ENCODE measurements at places on chromosomes 6 and 20.
A peak's percentile ranks its signal among the peaks of the same experiment; 100 is the strongest.

DNA sequence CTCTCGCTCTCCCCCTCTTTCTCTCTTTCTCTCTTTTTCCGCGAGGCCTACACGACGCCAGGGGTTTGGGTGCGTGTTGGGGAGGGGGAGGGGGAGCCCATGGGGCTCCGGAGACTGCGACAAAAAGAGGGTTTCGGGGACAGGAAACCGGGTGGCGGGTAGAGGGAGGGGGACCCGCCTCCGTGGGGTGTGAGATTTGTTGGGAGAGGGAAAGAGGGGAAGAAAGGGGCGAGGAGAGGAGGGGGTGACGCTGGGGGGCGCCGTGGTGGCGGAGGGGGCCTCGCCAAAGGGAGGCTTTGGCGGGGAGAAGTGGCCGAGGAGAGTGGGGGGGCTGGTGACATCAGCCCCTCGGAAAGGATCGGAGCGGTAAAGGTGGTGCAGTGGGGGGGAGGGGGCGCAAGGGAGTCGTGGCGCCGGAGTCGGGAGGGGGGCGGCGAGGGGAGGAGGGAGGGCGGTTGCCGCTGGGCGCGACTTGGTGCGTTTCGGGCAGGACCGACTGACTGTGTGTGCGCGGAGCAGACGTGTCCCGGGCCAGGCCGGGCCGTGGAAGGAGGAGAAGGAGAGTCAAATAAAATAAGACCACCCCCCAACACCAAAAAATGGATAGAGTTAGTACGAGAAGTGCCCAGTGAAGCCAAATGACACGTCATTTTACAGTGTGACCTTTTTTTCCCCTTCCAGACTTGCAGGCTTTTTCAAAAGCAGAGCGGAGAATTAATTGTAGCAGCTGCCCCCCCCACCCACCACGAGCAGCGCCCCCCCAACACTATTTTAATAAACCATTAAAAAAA lies 39.8 kb downstream of the GNAS start:
- DNase-seq = peak; percentile 57

- no peak for DNase-seq
These were observed 6.1 kb downstream of the UQCC2 start for GRCh38 chr6:33705268-33705885.

GRCh38 chr6:6686748-6687601 lies 98.5 kb downstream of the LY86 start:
- DNase-seq = peak; percentile 93

- DNase-seq = peak; percentile 19
These were observed 32.7 kb downstream of the ILRUN start for GRCh38 chr6:34663831-34664255.

- DNase-seq = no peak
These were observed 75.8 kb upstream of the AFDN start for GRCh38 chr6:167750956-167751358.

GRCh38 chr6:143177706-143178105 lies 117.0 kb downstream of the AIG1 start:
- no peak for DNase-seq

- no peak for DNase-seq
These were observed 4.3 kb upstream of the PSORS1C2 start for GRCh38 chr6:31143148-31143547.

- no peak for DNase-seq
These were observed 55.6 kb downstream of the UTRN start for GRCh38 chr6:144340541-144341371.

GRCh38 chr6:46207174-46207573 lies 36.4 kb upstream of the ENPP5 start:
- DNase-seq = no peak

DNA sequence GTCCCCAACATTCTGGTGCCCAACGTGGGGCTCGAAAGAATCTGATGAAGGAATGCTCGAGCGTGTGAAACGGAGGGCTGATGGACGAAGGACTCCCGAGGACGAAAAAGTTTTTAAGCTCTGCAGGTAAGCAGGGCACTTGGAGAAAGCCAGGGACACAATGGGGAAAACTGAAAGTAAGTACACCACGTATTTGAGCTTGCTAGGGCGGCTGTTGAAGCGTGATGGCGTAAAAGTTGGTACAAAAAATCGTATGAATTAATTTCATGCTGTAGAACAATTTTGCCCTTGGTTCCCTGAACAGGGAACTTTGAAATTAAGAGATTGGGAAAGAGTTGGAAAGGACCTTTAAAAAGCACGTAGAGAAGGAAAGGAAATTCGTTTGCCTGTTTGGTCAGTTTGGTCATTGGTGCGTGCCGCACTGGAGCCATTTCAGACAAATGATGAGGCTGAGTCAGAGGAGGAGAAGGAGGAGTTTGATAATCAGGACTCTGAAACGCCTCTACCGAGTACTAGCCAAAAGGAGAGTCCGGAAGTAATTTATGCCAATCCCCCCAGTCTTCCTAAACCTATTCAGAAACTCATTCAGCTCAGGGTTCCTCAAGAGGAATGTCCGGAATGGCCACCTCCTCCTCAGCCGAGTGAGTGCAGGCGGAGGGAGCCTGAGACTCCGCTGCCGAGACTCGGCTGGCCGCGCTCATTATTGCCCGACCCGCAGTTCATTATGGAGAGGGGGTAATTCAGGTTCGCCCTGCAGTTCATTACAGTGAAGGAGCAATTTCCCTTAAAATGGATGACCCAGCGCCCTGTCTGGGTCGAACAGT lies 59.2 kb upstream of the PRSS16 start:
- peak; percentile 70 for DNase-seq

DNA sequence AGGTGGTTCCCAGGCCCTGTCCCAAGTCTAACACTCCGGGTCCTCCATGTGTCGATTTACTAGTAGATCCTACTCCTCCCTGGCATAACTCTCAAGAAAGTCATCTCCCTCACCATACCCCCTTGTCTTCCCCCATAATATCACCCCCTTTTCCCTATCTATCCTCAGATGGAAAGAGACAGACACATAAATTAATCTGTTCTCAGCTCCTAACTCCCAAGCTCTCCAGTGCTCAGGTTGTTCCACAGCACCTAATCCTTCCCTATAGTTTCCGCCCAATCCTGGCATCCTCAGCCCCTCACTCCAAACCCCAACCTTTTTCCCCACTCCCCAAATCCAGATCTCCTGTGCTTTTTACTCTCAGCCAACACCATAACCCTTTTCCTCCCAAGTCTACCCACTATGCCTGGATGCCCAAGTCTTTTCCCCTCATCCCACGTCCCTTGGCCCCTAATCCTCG lies 808 bp downstream of the ILRUN start:
- no peak for DNase-seq

DNA sequence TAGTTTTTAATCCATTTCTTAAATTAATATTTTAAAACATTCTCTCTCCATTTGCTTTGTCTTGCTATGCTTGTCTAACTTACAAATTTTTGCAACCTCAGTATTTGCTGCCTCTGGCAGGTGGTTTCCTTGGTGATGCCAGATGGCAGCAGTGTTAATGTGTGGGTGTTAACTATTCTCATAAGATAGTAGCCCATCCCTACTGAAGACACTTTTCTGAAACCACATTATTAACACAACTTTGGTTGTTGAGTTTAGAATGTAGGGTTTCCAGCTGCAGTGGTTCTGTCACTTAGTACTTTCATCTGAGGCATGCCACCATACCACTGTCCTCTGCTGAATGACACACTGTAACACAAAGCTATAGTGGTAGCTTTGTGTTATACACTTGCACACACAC lies 75.1 kb downstream of the MYO6 start:
- no peak for DNase-seq

- peak; percentile 9 for DNase-seq
These were observed 45.1 kb downstream of the PTPRA start for GRCh38 chr20:2918096-2919049.

- DNase-seq = peak; percentile 89
These were observed 16.2 kb upstream of the UBR2 start for GRCh38 chr6:42547407-42548329.

DNA sequence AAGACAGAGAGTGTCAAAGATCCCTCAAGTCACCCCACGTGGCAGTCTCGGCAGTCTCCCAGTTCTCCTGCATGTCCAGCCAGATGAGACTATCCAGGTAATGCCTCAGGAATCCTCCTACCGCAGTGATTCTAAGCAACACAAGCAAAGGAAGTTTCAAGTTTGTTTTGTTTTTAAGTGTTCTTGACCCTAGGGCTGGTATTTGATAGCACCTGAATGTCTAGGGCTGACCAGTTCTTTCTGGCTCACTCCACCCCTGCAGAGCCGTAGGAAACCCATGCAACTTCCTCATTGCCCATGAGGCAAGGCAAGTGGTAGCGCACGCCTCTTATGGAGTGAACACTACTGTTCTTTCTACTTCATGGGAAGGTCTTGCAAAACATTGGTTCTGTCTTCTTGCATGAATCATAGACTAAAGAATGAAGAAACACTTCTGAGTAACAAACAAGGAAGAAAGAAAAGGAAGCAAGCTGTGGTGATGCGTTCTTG lies 24.8 kb upstream of the FOXQ1 start:
- peak; percentile 81 for DNase-seq

DNA sequence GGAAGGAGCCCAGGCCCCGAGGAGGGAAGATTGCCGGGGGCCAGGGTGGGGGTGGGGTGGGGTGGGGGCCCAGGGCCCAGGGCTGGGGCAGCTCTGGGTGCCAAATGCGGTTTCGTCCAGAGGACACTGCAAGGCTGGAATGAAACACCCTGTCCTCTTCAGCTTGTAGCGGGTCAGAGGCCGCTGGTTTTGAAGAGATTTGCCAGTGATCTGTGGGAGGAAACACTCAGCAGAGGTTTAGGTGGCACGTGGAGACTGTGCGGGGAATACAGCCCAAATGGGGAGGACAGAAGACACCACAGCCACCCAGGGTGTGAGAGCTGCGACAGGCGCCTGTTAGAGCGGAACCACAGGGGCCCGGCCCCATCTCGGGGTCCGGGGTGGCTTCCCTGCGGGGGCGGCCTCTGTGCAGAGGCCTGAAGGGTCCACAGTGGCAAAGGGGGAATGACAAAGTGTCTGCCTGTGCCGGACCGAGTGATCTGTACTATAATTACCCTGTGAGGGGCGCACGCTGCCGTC lies 29.2 kb downstream of the FRMD1 start:
- DNase-seq = no peak

DNA sequence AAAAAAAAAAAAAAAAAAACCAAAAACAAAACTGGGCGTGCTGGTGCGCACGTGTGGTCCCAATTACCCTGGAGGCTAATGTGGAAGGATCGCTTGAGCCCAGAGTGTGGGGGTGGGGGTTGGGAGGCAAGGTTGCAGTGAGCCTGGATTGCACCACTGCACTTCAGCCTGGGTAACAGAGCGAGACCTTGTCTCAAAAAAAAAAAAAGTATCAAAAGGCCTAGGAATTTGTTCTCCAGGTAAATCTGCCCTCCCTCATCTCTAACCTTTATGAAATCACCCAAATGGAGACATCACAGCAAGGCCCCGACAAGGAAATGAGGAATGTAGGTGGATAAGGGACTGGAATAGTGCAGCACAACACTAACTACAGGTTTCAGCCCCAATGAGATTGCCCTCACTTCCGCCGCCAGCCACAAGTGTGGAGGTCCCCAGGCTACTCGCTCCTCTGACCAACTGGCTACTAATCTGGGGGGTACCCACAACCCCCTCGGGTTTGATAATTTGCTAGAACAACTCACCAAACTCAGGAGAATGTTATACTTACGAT lies 36.8 kb upstream of the DDR1 start:
- DNase-seq = no peak

- no peak for DNase-seq
These were observed 192.1 kb downstream of the DTNBP1 start for GRCh38 chr6:15470746-15471145.

- peak; percentile 24 for DNase-seq
These were observed 199.1 kb downstream of the ERMARD start for GRCh38 chr6:169950558-169950957.

- DNase-seq = no peak
These were observed 50.8 kb downstream of the BCAS4 start for GRCh38 chr20:50845566-50846215.

DNA sequence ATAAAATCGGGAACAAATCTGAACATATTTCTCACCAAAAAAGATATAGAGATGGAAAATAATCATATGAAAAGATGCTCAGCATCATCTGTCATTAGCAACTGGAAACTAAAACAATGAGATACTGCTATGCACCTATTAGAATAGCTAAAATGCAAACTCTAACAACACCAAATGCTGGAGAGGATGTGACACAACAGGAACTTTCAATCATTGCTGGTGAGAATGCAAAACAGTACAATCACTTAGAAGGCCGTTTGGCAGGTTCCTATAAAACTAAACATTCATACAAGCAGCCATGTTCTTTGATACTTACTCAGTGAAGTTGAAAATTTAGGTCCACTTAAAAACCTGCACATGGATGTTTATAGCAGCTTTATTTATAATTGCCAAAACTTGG lies 67.0 kb downstream of the FAM50B start:
- no peak for DNase-seq

DNA sequence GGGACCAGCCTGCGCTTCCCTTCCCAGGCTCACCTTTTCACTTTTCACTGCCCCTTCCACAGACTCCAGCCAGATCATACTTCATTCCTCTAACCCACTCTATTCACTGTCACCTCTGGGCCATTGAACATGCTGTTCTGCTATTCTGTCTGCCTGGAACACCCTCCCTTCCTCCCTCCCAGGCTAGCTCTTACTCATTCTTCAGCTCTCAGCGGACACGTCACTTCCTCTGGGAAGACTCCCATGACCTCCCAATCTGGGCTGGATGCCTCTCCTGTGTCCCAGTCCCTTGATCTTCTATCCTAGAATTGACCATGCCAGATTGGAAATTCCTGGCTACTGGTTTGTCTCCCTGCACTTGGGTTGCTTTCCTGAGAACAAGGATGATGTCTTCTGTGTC lies 5.0 kb downstream of the SLC12A5 start:
- no peak for DNase-seq

GRCh38 chr6:45637056-45637455 lies 259.3 kb upstream of the SUPT3H start:
- no peak for DNase-seq

DNA sequence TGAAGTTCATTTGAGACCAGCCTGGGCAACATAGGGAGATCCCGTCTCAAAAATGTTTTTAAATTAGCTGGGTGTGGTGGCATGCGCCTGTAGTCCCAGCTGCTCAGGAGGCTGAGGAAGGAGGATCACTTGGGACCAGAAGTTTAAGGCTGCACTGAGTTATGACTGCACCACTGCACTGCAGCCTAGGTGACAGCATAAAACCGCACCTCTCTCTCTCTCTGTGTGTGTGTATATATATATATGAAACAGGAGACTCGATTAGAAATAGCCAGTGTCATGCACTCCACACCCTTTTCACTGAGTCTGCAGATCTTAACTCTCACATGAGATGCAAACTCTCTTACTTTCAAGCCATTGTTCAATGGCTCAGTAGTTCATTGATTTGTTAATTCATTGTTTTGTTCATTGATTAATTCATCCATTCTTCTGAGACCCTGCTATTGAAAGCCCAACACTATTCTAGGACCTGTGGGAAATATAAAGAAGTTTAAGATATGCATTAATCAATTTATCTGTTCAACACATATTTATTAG lies 52.4 kb upstream of the MRPS10 start:
- DNase-seq = no peak

DNA sequence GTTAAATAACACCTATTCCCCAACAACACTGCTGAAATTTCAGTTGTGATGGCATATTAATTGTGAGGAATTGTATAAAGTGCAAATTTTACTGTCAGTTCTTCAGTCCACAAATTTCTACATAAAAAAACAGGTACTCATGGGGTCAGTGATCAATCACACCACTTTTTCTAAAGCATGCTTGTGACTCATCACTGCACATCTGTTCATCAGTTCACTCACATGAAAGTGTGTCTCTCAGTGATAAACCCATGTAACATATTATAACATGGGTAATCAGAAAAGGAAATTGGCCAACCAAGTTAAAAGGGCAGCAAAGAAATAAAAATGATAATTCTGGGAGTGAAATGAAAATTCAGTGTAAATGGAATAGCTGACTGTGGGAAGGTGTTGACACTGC lies 234.7 kb upstream of the FKBP1C start:
- no peak for DNase-seq

- peak; percentile 12 for DNase-seq
These were observed 58.5 kb upstream of the ATXN1 start for GRCh38 chr6:16819752-16820151.
